ENCODE measurements at places on chromosomes 2 and 18. TPM values are rescaled to one million over a fixed set of nuclear protein-coding genes. Genes with fewer than 3 reads are reported as not detected.
A peak's percentile ranks its signal among the peaks of the same experiment; 100 is the strongest.

GRCh38 chr2:102803041-102803896 is 41.4 kb downstream of the TMEM182 start:
- no peak for DNase-seq

DNA sequence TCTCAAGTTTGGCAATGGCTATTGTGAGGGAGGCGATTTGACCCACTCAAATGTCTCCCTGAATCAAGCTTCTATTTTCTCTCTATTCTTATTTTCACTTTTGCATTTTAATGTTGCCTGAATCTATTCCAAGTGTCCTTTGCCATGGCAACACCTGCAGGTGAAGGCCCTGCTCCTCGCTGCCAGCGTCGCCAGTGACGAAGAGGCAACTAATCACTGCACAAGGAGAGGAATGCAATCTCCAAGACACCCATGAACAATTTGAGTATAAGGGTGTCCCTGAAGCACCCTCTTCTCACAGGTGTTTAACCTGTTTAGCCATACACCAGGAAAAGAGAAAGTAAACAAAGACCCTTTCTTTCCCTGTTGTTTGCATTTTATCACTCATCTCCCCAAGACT is 165.6 kb upstream of the VRK2 start:
- no peak for DNase-seq

DNA sequence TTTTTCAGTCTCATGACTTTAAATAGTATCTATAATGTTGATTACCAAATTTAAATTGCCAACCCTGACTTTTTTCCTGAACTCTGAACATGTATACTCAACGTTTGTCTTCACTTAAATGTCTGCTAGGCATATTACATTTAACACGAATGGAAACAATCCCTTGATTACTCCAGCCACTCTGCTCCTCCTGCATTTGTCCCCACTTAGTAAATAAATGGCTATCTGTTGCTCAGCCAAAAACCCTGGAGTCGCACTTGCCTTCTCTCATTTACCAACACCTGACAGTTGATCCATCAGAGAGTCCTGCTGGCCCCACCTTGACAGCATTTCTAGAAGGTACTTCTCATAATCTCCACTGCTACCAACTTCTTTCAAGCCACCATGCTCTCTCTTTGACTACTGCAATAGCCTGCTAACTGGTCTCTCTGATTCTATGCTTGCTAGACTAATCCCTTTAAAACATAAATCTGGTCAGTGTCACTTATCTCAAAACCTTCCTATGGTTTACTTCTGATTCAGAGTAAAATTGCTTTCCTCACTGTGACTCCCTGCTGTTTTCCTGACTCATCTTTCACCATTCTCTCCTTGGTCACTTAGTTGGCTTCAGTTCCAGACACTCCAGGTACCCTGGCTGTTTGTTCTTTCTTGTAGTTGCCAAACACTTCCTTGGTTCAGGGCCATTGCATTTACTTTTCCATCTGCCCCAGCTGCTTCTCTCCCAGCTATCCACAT is 31.9 kb downstream of the SPAG16 start:
- DNase-seq: no peak

DNA sequence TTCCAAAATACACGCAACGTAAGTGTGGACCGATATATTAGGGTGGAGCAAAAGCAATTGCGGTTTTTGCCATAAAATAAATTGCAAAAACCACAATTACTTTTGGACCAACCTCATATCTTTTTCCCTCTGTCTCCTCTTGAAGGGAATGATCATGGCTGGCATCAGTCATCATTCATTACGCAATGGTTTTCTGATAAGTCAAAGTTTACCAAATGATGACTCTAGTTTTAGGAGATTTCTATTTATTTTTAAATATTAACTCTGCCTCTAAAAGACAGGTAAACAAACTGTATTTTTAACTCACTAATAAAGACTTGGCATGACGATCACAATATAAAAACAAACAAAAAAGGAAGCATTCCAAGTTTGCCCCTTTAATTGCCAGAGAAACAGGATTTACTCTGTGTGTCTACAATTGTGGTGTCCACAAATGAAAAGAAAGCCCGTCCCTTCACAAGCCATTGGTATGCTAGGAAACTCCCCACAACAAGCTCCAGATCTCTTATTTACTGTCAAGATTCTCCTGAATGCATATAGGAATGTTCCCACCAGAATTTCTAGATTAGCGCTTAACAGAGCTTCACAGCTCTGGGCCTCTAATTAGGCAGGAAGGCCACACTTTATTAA is 61.3 kb downstream of the IRS1 start:
- DNase-seq: no peak

GRCh38 chr2:237754182-237754581 is 44.4 kb upstream of the RBM44 start:
- no peak for DNase-seq

- DNase-seq: no peak
Measured at GRCh38 chr2:21424375-21424774, 300.6 kb downstream of the TDRD15 start.

DNA sequence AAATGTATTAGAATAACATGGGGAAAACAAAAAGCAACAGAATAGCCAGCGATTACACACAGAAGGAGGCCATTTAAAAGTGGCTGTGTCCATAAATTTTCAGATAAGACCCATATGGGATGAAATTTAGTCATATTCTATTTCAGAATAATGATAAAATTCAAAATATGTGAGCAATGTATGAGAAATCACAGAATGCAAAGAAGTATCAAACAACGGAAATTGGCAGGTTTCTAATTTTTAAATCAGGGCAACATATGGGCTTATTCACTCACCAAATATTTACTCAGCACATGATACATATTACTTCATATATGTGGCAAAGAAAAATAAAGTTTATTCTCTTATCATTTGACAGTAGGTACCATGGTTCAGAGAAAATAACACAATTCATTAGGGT is 208.5 kb downstream of the GRB14 start:
- no peak for DNase-seq

GRCh38 chr2:225011585-225011984 is 30.7 kb downstream of the DOCK10 start:
- no peak for DNase-seq

DNA sequence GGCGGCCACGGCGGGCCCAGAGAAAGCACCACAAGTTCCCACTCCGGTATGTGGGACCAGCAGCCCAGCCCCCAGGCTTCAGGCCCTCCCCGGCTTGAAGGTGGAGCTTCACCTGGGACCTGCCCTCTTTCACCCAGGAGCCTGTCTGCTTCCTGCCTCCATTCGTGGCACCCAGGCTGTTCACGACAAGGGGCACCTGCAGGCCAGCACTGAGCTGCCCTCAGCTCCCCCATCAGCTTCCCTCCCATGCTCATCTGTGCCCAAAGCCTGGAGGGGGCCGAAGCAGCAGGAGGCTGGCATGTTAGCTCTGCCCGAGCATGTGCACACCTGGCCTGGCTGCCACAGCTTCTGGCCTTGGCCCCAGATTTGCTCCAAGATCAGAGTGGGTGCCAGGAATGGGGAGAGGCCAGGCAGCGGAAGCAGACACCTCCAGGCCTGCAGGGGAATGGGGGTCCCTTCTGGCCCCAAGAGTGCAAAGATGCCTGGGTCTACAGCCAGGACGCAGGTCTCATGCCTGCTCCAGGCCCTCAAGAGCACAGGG is 312.4 kb upstream of the SYT4 start:
- DNase-seq: no peak

DNA sequence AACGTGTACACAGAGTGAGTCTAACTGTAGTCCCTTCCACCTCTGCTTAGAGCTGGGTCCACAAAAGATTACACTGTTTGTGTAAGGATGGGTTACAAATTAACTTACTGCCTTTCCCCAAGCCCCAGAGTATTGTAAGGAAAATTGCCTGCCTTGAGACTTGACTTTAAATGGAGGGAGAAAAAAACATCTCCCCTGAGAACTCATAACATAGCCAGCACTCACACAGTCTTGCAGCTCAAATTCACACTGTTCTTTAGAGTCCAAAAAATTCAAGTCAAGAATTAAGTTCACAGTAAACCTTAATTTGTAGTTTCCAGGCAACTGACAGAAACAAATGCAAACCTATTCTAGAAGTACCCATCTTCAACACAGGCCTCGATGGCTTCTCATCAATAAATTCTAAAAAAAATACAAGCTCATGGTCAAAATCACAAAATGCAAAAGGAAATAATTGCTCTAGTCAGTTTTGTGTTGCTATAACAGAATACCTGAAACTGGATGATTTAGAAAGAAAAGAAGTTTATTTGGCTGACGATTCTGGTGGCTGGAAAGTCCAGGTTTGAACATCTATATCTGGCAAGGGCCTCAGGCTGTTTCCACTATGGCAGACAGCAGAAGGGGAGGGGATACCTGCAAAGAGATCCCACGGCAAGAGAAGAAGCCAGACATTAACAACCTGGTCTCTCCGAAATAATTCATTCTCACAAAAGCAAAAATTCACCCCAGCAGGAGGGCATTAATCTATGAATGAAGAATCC is 34.6 kb upstream of the TMEM17 start:
- DNase-seq: no peak

DNA sequence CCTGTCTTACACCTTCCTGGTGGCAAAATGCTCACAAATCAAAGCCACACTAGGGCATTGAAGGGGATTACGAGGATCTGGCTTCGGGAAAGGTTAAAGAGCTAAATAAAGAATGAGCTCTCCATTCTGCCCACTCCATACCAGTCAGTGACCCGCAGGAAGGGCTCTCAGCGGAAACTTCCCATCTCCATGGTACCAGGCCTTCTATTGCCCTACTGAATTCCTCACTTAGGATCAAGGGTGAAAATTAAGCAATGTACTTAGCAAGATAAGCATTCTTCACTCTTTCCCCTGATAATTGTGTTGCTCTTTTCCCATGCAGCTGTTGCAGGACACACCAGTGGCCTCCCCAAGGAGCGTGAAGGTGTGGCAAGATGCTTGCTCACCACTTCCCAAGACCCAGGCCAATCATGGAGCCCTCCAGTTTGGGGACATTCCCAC is 75.6 kb upstream of the TTC39C start:
- no peak for DNase-seq

- DNase-seq: no peak
Measured at GRCh38 chr18:22848615-22849014, 84.5 kb upstream of the RBBP8 start.

DNA sequence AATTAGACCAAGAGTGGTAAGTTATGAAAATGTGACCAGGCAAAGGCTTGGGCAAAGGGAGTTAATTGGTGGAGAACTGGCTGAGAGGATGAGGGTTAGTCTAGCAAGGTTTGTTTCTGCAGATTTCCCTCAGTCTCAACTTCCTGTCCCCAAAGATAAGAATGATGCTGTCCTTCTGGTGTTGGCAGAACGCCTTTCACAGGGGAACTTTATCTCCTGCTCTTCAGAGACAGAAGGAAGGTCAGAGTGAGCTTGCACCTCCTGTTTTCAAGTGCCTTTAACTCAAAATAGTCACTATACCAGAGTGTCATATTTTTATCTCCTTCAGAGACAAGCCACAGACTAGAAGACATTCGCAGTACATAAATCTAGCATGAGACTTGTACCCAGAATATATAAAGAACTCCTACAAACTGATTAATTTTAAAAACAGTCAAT is 95.7 kb downstream of the TEX51 start:
- DNase-seq: no peak

DNA sequence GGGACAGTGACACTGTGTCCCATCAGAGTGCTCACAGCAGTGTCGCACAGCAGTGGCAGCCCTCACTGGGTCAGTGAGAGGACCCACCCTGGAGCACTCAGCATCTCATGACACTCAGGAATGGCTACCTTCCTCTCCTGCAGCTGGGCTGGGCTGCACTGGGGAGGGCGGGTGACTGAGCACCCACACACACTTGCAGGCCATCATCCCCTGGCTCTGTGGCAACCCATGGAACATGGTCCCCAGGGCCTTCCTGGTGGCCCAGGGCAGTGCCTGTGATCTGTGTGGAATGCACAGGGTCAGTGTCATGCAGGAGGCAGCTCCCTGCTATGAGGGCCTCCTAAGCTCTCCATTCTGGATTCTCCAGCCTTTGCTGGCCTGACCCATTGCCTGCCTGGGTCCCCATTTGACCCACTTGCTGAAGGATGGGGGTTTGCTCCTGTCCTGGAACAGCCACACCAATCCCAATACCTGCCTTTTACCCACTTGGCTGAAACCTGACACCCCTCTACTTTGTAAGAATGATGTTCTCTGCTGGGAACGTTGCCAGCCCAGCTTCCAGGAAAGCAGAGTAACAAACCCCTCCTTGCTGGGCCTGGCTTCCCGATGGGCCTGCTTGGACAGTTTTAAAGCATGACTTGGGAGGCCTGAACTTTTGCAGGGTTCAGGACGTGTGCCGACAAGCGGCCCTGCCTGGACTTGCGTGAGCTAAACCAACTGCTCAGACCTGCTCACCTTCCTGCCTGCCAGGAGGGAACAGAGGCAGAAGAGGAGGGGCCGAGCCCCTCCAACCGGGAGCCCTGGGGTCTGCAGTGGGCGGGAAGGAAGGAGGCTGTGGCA is 13.7 kb downstream of the HS6ST1 start:
- DNase-seq: peak; percentile 96

DNA sequence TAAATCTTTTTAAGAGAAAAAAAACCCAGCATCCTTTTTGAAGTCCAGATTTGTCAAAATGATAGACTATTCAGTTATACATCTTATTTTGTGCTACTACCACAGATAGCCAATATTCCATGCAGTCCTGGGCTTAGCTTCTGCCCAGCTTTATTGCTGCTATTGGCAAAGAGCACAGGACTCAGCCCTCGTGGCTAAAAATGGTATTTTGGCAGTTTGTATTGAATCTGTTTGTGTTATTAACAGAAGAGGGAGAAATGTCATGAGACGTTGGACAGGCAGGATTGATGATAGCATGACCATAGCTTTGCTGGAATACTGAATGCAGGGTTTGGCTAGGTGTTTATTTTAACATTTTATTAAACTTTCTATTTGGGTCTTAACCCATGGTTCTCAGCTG is 19.4 kb downstream of the ELAC1 start:
- DNase-seq: no peak

GRCh38 chr2:127897531-127898211 is 11.9 kb upstream of the AMMECR1L start:
- DNase-seq: no peak

- DNase-seq: no peak
Measured at GRCh38 chr18:61888622-61889021, 4.2 kb downstream of the RNF152 start.

GRCh38 chr2:110157153-110157793 is 41.7 kb upstream of the MALL start:
- no peak for DNase-seq

GRCh38 chr2:41234093-41234492 is 782.2 kb upstream of the SLC8A1 start:
- DNase-seq: no peak

- no peak for DNase-seq
Measured at GRCh38 chr2:21217442-21217841, 93.7 kb downstream of the TDRD15 start.

GRCh38 chr2:152846697-152847470 is 128.5 kb downstream of the ARL6IP6 start:
- no peak for DNase-seq

Gene REG3A
- not detected for total RNA-seq

Gene ANKRD30B
- total RNA-seq: 0.36 TPM

Gene MYCN
- total RNA-seq: 0.71 TPM

Gene HRH4
- total RNA-seq: not detected

Gene TCF23
- total RNA-seq: not detected

Gene SERPINE2
- 10.6 TPM for total RNA-seq

Gene UBE2F
- total RNA-seq: 50.7 TPM

Gene STPG4
- 0.66 TPM for total RNA-seq

Gene KDM3A
- 31.6 TPM for total RNA-seq

Gene POMC
- 34.2 TPM for total RNA-seq

Gene SFT2D3
- 8.6 TPM for total RNA-seq

Gene CDH7
- total RNA-seq: not detected

Gene POTEC
- not detected for total RNA-seq

Gene RPRM
- total RNA-seq: 17.4 TPM

Gene NUP35
- 12.9 TPM for total RNA-seq

All from sigmoid colon (tissue), 7 donors.